ENCODE measurements at places on chromosomes 1 and 21.

GRCh38 chr1:10516925-10517676 is 42.4 kb downstream of the PEX14 start:
- DNase-seq = no peak

- DNase-seq = no peak
Measured at GRCh38 chr1:91818713-91818975, 67.3 kb downstream of the TGFBR3 start.

GRCh38 chr1:9196129-9197040 is 38.2 kb upstream of the H6PD start:
- DNase-seq = peak; percentile 59

DNA sequence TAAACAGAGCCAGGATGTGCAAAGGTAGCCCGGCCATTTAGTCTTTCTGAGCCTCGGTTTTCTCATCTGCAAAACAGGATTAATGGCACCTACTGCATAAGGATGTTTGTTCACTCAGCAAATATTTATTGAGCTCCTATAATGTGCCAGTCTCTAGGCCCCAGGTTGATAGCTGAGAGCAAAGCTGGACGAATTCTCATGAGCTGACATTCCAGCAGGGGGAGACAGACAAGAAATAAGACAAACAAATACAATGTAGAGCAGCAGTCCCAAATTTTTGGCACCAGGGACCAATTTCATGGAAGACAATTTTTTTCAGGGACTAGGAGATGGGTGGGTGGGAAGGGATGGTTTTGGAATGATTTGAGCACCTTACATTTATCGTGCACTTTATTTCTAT is 74.3 kb upstream of the PAX7 start:
- DNase-seq = peak; percentile 23

DNA sequence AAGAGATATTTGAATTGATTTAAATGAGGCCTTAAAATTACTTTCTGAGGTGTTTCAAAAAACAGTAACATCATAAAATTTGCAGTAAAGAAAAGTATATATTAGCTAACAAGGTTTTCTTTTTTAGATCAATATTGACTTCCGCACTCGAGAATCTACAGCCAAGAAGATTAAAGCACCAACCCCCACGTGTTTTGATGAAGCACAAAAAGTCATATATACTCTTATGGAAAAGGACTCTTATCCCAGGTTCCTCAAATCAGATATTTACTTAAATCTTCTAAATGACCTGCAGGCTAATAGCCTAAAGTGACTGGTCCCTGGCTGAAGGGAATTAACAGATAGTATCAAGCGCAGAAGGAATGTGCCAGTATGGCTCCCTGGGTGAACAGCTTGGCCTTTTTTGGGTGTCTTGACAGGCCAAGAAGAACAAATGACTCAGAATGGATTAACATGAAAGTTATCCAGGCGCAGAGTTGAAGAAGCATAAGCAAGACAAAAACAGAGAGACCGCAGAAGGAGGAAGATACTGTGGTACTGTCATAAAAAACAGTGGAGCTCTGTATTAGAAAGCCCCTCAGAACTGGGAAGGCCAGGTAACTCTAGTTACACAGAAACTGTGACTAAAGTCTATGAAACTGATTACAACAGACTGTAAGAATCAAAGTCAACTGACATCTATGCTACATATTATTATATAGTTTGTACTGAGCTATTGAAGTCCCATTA is 3.6 kb downstream of the RGS1 start:
- DNase-seq = no peak

- no peak for DNase-seq
Measured at GRCh38 chr1:108592030-108592759, 32.3 kb downstream of the EEIG2 start.

DNA sequence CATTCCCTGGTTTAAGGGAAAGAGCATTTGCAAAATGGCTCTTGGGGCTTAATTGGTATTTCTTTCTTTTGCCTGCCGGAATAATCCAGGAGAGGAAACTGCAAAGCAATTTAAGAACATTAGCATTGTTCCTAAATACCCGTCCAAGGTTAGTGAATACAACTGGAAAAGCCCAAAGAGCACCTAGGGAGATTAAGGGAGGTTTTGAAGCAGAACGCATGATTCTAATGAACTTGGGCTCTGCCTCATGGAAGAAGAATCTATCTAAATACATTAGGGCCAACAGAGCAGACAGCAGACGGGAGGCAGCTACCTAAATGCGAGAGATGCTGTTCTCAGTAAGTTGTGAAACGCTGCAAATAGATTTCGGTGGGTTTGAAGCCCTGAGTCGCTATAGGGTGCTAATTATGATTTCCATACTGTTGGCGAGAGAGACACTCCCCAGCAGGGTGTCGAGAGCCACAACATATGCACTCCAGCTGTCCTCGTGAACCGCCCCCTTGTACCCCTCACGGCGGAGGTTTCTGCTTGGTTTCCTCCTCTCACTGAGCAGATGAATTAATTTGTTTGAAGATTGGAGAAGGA is 326.7 kb upstream of the CAMK1G start:
- no peak for DNase-seq
